Right hindlimb (tissue), 1 donor: ENCODE measurements at places on chromosomes 11 and 22.

- DNase-seq = no peak
These were observed 78.8 kb downstream of the CCDC81 start for GRCh38 chr11:86453290-86454030.

GRCh38 chr11:29051935-29052334, 943.7 kb downstream of the METTL15 start:
- no peak for DNase-seq

DNA sequence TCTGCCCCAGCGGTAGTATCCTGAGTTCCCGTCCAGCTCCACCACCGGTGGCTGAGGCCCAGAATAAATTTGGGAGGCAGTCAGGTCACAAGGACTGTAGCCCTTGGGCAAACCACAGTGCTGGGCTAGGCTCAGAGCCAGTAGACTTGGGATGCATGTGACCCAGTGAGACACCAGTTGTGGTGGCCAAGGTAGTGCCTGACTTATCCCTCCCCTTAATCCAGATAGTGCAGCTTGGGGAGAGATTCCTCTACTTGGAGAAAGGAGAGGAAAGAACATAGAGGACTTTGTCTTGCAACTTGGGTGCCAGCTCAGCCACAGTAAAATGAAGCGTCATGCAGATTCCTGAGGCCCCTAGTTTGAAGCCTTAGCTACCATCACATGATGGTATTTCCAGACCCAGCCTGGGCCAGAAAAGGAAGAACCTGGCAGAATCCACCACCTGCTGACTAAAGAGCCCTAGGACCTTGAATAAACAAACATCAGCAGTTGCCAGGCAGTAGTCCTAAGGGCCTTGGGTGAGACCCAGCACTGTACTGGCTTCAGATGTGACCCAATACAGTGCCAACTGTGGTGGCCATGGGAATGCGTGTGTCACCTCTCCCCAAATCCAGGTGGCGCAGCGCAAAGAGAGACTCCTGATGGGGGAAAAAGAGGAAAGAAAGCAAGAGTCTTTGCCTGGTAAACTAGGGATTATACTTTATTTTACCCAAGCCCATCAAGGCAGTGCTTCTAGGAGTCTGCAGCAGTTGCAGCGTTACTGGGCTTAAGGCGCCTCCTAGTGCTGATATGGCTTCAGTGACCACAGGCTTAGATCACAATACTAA, 17.0 kb upstream of the DDX10 start:
- DNase-seq = peak; percentile 66

DNA sequence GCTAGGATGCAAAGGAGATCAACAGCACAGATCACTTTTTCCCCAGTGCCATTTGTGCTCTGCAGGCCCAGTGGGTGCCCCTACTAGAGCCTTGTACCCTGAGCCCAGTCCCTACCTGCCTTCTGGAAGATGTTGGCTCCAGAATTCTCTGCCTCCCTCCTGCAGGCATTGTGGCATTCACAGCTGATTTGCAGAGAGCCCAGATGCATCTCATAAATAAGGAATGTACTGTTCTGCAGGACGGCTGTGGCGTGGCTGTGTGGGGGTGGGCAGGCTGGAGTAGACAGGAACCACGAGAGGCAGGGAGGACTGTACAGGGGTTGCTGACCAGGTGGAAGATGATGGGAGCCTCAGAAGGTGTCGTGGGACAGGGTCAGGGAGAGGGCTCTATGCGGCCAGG, 11.2 kb upstream of the MIAT start:
- no peak for DNase-seq

DNA sequence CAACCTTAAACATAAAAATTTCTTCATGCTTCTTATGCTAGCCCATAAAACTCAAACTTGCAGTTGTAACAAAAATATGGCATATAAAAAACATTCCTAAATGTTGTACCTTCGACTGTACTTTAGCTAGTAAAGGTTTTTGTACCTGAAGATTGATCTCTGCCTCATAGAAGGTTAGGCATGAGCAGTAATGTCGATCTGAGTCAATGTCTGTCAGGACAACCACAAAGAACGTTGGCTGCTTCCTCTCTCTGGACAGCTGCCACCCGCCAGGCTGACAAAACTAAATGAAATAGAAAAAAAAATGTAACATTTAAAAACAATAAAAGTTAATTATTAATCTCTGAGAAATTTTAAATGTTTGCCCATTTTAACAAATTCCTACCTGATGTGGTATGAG, 251.3 kb downstream of the SBF2 start:
- no peak for DNase-seq

- peak; percentile 42 for DNase-seq
These were observed 150.2 kb upstream of the B3GAT1 start for GRCh38 chr11:134562196-134562595.

DNA sequence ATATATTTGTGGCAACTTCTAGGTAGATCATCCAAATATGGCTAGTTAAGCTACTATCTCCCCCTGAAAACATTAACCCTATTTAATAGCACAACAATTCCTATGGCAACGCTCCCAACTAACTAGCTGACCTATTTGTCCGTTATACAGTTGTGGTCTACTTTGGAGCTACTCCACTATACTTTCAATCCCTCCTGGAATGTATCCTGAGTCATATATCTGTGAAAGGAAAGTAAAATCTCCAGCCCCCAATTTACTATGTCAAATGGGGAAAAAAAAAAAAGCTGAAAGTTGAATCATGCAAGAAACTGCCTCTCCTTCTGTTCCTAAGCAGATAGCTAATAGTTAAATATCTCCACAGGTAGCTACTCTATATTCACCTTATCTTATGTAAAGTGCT, 128.5 kb downstream of the CD44 start:
- no peak for DNase-seq

DNA sequence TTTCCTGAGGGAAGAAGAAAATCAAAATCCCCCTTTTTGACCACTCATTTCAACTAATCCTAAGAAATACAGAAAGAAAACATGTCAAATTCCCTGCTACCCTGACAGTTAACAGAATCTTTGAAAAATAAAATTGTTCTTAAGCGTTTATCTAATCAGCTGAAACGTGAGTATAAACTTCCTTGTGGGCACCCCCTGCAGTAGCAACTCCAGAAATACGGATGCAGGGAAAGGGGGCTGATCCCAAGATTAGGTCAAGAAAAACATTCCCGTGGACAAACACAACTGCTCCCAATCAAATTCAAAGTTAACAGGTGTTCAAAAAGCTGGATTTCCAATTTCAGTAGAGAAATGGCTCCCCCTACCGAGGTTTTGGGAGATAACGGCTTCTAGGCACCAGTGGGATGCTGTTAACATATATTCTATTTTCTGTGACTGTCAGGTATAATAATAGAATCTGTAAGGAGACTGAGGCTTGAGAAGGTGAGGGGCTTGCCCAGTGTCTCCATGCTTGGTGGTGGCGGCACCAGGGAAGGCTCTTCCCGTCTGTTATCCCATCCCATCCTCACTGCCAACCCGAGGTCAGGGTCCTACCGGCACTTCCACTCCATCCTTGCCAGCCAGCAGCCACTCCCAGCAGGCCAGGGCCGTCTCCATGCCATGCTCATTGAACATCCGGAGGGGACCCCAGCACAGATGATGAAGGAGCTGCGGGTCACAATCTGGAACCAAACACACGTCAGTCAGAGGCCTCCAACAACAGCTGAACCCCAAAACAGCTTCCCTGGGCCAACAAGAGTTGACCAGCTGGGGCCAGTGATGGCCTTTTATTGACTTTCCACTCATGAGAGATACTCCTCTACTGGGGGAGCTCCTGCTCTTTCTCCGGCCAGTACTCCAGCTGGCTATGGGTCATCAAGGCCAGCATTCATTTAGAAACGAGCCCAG, 32.0 kb upstream of the SERPIND1 start:
- no peak for DNase-seq
